GM03348 (cell line): ENCODE measurements at places on chromosomes 12 and 14.

DNA sequence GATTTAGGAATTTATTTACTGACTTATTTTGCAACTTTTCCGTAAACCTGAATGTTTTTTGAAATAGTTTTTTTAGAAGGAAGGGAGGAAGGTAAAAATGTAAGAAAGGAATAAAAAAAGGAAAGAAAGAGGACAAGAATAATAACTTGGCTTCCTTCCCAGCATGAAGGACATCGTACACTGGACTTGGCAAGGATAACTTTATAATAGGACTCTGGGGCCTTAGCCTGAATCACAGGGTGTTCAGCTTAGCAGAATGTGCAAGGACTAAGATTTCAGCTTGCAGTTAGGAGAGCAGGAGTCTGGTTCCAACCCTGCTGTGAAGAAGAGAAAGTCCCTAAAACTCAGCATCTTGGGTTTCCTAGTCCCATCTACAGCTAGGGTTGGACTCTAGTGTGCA lies 1053.3 kb downstream of the VRK1 start:
- DNase-seq, result no peak

- no peak for DNase-seq
Measured at GRCh38 chr14:43665570-43666267, 841.4 kb downstream of the FSCB start.

GRCh38 chr14:105647784-105648608 lies 121.6 kb downstream of the TMEM121 start:
- DNase-seq, result no peak

DNA sequence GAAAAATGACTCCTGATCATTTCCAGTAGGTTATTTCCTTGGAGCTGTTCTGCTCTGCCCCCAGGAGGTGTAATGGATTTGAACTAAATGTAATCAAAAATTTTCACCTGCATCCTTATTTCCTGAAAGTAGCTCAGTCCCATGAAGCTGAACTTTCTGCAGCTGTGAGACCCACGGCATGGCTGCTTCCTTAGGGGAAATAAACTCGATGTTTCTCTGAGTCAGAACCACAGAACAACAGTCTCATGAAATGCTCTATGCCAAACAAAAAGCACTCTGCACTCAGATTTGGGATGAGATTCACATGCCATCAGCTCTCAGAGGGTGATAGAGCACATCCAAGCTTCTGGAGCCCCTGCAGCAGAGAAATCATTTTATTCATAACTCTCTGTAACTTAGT lies 224.1 kb upstream of the PLEKHG7 start:
- DNase-seq, result no peak

DNA sequence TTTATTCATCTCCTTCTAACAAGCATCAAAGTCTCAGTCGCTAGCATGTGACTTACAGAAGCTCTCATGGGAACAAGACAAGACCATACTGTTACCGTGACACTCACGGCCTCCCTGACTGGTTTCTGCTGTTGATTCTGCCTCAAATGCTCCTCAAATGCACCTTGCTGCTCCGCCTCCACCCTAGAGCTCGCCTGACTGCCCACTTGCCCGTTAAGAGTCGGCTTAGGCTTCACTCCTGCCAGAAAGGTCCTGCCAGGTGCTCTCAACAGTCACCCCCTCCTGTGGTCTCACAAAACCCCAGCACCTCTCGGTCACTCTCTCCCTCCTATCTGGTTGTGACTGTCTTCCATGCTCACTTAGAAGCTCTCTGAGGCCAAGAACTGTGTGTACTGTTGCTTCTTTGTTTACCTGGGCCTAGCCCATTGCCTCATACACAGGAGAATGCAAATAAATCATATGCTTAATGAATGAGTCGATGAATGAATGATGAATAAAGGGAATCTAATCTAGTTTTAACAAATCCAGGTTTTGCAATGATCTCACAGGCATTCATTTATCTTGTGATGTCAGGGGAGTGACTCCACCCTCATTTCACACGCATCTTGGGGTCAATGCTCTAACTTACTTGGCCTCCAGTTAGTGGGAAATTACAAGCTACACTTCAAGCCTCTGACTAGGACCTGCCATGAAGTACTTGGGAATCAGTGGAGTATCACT lies 41.3 kb downstream of the SSH1 start:
- no peak for DNase-seq

GRCh38 chr12:124412646-124413015 lies 117.7 kb downstream of the RFLNA start:
- peak; percentile 57 for DNase-seq
